ENCODE measurements at places on chromosomes 4 and X.

- no peak for DNase-seq
Measured at GRCh38 chr4:148779771-148780170, 337.6 kb upstream of the NR3C2 start.

- no peak for DNase-seq
Measured at GRCh38 chr4:84966382-84967242, at the start of gene WDFY3. Gene WDFY3, minus strand, starts transcription at chr4:84966690. Its CDS starts 106,099 bp downstream, at chr4:84860591.

DNA sequence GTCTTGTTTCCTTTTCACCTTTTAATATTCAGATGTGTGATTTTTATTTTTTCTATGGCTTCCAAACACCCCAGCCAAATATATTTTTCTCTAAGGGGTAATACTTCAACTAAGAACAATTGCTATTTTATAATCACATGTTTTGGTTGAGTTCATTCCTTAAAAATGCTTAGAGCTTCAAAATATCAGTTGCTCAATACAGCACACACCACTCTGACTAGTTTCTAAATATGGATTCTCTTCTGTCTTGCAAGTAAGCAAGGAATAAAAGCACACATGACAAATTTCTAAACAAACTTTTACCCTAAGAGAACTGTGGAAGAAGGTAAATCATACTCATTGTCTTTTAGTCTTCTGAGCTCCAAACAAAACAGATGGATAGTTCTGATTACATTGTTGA, 27.2 kb downstream of the ANTXR2 start:
- DNase-seq, result no peak

DNA sequence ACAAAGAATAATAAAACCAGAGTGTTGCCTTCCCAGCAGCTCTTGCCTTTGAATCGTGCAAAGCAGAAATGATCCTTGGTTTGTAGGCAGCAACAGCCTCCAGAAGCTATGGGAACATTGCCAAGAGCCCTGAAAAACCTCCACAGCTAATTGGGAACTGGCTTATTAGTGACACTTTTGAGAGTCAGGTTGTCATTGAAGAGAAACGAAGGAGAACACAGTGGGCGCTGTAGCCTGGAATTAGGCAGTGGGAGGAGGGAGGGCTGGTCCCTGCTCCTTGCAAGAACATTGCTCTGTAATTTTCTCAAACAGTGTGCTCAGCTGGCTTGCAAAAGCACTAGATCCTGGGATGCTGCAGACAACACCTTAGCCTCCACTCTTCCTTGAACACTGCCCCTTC, 331.5 kb upstream of the EMCN start:
- no peak for DNase-seq

- no peak for DNase-seq
Measured at GRCh38 chr4:183105092-183105491, 6.0 kb downstream of the WWC2 start.

DNA sequence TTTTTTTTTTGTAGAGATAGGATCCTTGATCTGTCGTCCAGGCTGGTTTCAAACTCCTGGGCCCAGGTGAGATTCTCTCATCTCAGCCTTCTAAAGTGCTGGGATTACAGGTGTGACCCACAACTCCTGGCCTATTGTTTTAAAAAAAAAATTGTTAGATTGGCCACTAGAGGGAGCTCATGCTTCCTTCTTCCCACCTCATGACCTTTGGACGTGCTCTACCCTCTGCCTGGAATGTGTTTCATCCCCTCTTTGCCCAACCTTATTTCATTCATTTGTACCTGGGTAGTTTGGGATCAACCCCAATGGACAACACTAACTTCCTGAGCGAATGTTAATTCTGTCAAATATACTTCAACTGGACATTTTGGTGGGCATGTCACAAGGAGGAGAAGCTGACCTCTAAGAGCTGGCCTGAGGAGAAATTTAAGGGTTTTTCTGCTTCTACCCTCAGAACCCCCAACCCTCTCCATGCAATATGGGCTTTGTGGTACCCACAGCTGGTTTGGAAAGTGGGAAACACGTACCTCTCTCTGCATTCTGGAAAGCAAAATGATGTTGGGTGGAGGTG, 6.4 kb downstream of the PPEF2 start:
- peak; percentile 13 for DNase-seq

- DNase-seq, result no peak
Measured at GRCh38 chr4:151876381-151876988, 115.7 kb upstream of the GATB start.
